ENCODE measurements at places on chromosomes 16 and 17. TPM values are rescaled to one million over a fixed set of nuclear protein-coding genes. Genes with fewer than 3 reads are reported as not detected.

GRCh38 chr16:4698321-4699045 lies 5.1 kb downstream of the NUDT16L1 start:
- no peak for DNase-seq

DNA sequence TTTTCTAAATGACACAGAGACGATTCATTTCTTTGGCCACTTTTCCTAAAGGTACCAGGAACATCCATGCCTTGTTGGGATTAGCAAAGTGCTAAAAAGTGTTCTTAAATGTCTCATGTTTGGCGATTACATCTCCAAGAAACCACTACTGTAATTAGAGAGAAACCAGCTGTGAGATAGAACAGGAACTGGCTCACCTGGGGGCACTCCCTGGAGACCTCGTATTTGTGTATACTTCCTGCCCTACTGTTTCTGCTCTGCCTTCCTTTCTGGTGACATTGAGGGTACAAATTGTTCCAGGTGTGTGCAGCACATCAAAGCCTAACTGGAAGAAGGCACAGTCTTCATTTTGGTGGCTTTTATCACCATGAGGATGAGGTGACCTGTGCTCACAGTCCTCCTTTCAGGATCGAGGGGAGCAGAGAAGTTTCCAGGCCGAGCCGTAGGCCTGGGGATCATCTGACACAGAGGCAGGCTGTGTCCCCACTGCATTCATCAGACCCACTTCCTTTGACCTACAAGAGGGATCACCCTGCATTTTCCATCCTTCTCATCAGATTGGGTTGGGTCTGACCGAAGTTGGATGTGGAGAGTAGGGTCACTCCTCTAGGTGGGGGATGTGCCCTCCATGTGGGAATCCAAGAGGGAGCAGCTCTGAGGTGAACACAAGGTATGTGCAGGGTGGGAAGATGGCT lies 23.7 kb downstream of the CCL4 start:
- DNase-seq = no peak

DNA sequence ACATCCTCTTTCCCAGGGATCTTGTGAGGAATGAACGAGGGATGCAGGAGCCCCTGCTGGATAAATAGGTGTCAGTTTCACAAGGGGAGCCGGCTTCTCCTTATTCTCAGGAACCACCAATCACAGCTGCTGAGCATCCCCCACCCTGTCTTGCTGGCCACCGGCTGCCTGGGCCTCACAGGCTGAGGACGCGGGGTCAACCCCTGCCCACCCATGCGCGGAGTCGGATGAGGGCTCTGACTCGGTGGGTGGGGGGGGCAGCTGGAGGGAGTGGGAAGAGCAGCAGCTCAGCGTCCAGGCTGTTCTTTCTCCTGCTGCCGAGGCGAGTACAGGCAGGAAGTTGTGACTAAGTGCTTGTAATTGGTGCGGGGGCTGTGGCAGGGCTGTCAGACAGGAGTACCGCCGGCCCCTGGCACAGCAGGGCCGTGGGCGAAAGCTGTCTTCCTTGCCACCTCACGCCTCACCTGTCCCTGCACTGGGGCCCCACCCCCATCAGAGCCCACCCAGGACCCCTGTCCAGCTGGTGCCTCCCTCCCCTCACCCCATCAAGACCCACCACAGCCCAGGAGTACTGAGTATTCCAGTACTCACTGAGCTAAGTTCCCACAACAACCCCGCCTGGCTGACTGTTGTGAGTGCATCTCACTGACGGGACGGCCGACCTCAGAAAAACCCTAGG lies 11.0 kb upstream of the DPEP1 start:
- peak; percentile 88 for DNase-seq

GRCh38 chr16:8967132-8967821 lies 3.6 kb upstream of the USP7 start:
- peak; percentile 37 for DNase-seq

GRCh38 chr17:31404028-31404949 lies 12.8 kb downstream of the RAB11FIP4 start:
- no peak for DNase-seq

TAC4 gene
- total RNA-seq = not detected

All from MG63 (cell line).